Activated naive CD4-positive, alpha-beta T cell treated with anti-CD3 and anti-CD28 coated beads for 36 hours (primary cell): ENCODE measurements at places on chromosomes 5 and 9.
A peak's percentile ranks its signal among the peaks of the same experiment; 100 is the strongest.

- peaks cover 12% of the 10 kb centered on the region for H3K27me3 ChIP-seq
- H3K4me1 ChIP-seq: no peaks in the 10 kb centered on the region
- DNase-seq: no peak
- no peak overlapping the region for H3K27ac ChIP-seq
Measured at GRCh38 chr5:122219436-122220166, 90.3 kb downstream of the ZNF474 start.

- no peaks in the 10 kb centered on the region for H3K27me3 ChIP-seq
- DNase-seq: peak; percentile 32
- H3K4me3 ChIP-seq: no peak overlapping the region
- H3K27ac ChIP-seq: no peak overlapping the region
Measured at GRCh38 chr9:129071526-129072126, 9.3 kb upstream of the DOLPP1 start.

- H3K27ac ChIP-seq: no peak overlapping the region
- H3K4me1 ChIP-seq: peaks cover 5% of the 10 kb centered on the region
- no peaks in the 10 kb centered on the region for H3K27me3 ChIP-seq
- H3K36me3 ChIP-seq: no peaks in the 10 kb centered on the region
Measured at GRCh38 chr5:158845941-158846340, 253.8 kb downstream of the EBF1 start.

DNA sequence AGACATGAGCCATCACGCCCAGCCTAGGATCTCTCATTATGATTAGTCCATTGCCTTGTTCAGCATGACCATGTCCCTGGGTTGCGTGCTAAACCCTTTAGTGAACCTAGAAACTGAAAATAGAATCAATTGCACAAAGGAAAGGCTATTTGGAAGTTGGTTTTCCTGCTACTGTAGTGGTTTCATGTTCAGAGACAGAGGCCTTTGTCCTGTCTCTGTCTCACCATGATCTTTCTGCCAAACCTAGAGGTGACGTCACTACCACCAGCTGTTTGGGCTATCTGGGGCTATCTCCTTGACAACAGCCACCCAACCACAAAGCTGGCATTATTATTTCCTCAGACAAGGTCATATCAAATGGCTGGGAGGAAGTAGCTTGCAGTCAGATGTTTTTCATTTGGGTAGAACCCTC, 4.0 kb upstream of the CDK5RAP2 start:
- DNase-seq: peak; percentile 24
- H3K4me3 ChIP-seq: no peak overlapping the region
- H3K27ac ChIP-seq: no peak overlapping the region

DNA sequence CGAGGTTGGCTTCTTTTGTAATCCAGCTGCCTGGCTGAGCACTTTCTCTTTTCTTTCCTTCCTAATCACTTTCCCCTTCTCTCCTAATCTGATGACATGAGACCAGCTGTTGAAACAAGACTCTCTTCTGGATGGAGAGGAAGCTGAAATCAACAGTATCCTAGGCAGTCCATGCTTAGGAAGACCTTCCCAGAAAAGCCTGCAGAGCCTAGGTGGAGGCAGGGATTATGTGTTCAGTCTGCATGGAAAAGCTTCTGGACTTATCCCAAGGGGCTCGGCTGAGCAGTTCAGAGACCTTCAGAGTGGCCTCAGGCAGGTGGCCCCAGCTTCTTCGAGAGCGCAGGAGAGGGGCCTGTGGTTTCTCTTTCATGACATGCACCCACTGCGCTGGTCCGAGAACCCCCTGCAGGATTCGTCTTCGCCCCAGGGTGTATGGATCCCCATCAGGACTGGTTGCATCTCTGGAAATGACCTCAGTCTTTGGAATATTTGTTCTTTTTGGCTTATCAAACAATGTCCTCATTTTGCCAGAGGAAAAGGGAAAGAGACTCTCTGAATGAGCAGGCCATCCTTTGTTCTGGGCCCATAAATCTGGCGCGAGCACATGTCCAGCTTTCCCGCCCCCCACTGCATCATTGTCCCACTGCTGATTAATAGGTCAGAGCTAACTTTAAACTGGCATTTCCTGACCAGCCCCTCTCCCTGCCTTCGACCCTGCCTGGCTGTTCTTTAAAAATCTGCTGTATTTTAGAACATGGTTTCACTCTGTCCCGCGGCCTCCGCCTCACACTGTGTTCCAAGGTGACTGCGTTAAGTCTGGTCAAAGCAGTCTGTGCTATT, 177.9 kb upstream of the KLF4 start:
- H3K36me3 ChIP-seq: no peaks in the 10 kb centered on the region
- no peak overlapping the region for H3K4me3 ChIP-seq
- no peaks in the 10 kb centered on the region for H3K27me3 ChIP-seq

GRCh38 chr9:38651400-38652042, 31.1 kb upstream of the ANKRD18A start:
- no peaks in the 10 kb centered on the region for H3K36me3 ChIP-seq
- no peak for DNase-seq
- peaks cover 5% of the 10 kb centered on the region for H3K27me3 ChIP-seq
- no peaks in the 10 kb centered on the region for H3K4me1 ChIP-seq
- H3K27ac ChIP-seq: no peak overlapping the region

- H3K4me3 ChIP-seq: no peak overlapping the region
- H3K4me1 ChIP-seq: peaks cover 39% of the 10 kb centered on the region
- H3K36me3 ChIP-seq: no peaks in the 10 kb centered on the region
- peak overlapping the region; percentile 50 for H3K27ac ChIP-seq
- DNase-seq: no peak
Measured at GRCh38 chr9:69030851-69031645, 4.5 kb upstream of the FXN start.
